Pancreas (tissue), 10 donors: ENCODE measurements at places on chromosomes 7 and 10. TPM values are rescaled to one million over a fixed set of nuclear protein-coding genes. Genes with fewer than 3 reads are reported as not detected.

RUFY2 gene
- 10.2 TPM for total RNA-seq

- no peak for DNase-seq
- no peaks in the 10 kb centered on the region for H3K27me3 ChIP-seq
Measured at GRCh38 chr7:144885478-144885877, 49.6 kb upstream of the TPK1 start.

DNA sequence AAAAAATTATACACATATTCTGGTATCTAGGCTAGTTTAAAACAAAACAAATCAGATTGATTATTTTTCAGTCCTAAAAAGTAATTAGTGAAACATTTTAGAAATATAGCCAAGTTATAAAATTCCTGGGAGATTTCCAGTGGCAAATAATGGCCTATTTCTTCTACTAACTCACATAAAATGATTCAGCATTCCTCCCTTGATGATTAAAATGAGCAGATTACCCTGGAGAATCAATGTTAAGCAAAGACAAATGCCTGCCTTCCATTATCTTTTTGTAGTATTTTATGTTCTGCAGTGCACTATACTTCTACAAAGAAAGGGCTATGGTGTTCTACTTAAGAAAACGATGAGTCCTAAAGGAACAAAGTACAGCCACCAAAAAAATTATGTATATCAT, 53.6 kb downstream of the PARD3 start:
- H3K27me3 ChIP-seq, result no peaks in the 10 kb centered on the region
- no peak overlapping the region for H3K27ac ChIP-seq
- H3K4me3 ChIP-seq, result no peak overlapping the region
- no peaks in the 10 kb centered on the region for H3K36me3 ChIP-seq
- H3K4me1 ChIP-seq, result peaks cover 23% of the 10 kb centered on the region

DNA sequence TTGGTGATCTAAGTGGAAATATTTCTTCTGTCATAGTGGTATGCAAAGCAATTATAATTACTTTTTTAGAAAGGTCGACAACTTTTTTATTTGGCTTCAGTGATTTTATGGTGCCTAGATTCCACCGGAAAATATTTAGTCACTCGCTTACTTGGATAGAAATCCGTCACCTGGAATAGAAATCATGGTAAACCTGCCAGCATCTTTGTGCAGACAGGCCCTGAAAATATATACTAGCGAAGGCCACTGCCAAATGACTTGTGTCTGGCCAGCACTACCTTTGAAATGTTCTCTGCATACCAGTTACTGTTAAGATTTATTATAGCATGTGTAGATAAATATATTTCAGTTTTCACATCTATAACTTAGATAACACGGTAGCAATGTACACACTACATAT, 226.4 kb downstream of the AGMO start:
- no peak overlapping the region for H3K27ac ChIP-seq
- H3K4me1 ChIP-seq, result no peaks in the 10 kb centered on the region
- no peak overlapping the region for H3K4me3 ChIP-seq
- DNase-seq, result no peak

GRCh38 chr7:126635545-126635944, 617.2 kb downstream of the GRM8 start:
- no peaks in the 10 kb centered on the region for H3K27me3 ChIP-seq
- no peak overlapping the region for H3K27ac ChIP-seq
- H3K4me3 ChIP-seq, result no peak overlapping the region
- no peak for DNase-seq
- no peaks in the 10 kb centered on the region for H3K36me3 ChIP-seq
- no peaks in the 10 kb centered on the region for H3K4me1 ChIP-seq

- no peak overlapping the region for H3K27ac ChIP-seq
- no peaks in the 10 kb centered on the region for H3K27me3 ChIP-seq
- no peaks in the 10 kb centered on the region for H3K36me3 ChIP-seq
- no peak for DNase-seq
- no peaks in the 10 kb centered on the region for H3K4me1 ChIP-seq
Measured at GRCh38 chr10:44463511-44464121, 78.7 kb upstream of the CXCL12 start.

DNA sequence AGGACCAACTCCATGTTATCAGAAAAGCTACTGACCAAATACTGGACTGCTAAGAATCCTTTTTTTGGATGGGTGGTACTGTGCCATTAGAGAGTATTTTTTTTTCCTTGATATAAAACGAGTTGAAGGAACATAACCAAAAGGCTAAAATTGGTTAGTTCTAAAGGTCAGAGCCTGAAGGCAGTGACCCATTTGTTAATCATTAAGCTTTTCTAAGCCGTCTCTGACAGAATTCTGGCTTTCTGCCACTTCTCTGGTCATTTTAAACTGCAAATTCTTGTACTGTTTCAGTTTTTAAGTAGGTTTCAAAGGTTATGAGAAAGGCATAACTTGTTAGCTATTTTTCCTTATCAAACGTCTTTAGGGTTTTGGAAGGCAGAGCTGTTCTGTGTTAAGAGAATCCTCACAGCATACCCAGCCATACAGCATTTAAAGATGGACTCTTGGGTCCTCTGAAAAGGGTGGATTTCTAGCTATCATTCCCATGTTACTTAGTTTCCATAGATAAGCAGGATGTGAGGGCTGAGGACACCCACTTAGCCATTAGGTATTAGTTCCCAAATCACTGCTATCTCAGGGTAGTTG, 196.8 kb downstream of the RNLS start:
- no peaks in the 10 kb centered on the region for H3K36me3 ChIP-seq
- H3K27me3 ChIP-seq, result no peaks in the 10 kb centered on the region
- DNase-seq, result no peak
- H3K27ac ChIP-seq, result peak overlapping the region; percentile 31
- peaks cover 27% of the 10 kb centered on the region for H3K4me1 ChIP-seq

DNA sequence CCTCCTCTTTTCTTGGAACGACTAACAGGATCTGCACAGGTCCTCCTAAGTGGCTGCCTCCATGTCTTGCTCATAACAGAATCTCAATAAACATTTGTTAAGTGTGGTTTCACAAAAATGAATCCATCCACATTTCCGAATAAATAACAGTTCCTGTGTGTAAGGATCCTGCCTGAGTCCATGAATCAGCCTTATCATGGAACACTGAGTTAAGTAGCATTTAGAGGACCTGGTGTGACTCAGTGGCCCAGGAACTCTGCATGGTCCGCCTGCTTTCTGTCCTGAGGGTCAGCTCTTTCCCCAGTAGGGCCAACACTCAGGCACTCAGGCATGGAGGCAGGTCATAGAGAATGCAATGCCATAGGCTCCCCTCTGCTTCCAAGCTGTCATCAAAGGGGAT, 15.8 kb upstream of the C10orf90 start:
- DNase-seq, result no peak
- H3K36me3 ChIP-seq, result no peaks in the 10 kb centered on the region
- no peak overlapping the region for H3K27ac ChIP-seq
- H3K4me1 ChIP-seq, result no peaks in the 10 kb centered on the region
- no peaks in the 10 kb centered on the region for H3K27me3 ChIP-seq
- no peak overlapping the region for H3K4me3 ChIP-seq
